ENCODE measurements at places on chromosomes 6 and 20. TPM values are rescaled to one million over a fixed set of nuclear protein-coding genes. Genes with fewer than 3 reads are reported as not detected.

Gene NRSN1
- not detected for total RNA-seq

Gene DEFB124
- not detected for total RNA-seq

DNA sequence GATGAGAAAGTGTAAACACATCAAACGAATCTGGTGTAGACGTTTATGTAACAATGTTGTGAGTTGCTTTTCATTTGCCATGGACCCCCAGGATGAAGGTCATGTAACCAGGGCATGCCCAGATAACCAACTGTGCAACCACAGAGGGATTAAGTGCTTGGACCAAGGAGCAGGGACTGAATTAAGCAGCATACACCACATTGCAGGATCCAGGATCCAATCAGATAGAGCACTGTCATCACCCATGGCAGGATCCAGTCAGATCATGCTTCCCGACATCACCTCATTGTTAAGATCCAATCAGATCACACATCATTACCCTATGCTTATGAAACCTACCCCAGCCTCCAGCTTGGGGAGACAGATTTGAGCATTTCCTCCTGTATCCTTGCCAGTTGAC, 74.3 kb upstream of the RCAN2 start:
- no peaks in the 10 kb centered on the region for H3K4me1 ChIP-seq
- DNase-seq, result no peak
- no peak overlapping the region for H3K4me3 ChIP-seq
- no peaks in the 10 kb centered on the region for H3K27me3 ChIP-seq

DNA sequence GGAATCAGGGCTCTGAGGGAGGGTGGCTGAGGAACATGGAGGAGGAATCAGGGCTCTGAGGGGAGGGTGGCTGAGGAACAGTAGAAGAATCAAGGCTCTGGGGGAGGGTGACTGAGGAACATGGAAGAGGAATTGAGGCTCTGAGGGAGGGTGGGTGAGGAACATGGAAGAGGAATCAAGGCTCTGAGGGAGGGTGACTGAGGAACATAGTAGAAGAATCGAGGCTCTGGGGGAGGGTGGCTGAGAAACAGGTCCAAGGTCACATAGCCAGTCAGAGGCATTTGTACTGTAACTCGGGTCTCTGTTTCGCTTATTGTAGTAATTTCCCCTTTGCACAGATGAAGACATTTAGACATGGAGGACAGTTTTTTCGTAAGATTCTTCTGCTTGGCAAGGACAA, 164.8 kb downstream of the SOBP start:
- H3K36me3 ChIP-seq, result no peaks in the 10 kb centered on the region
- H3K27me3 ChIP-seq, result no peaks in the 10 kb centered on the region
- no peak overlapping the region for H3K4me3 ChIP-seq
- H3K27ac ChIP-seq, result no peak overlapping the region
- H3K4me1 ChIP-seq, result peaks cover 8% of the 10 kb centered on the region

- H3K27me3 ChIP-seq, result no peaks in the 10 kb centered on the region
- no peak overlapping the region for H3K4me3 ChIP-seq
- H3K27ac ChIP-seq, result no peak overlapping the region
- DNase-seq, result no peak
- H3K4me1 ChIP-seq, result no peaks in the 10 kb centered on the region
Measured at GRCh38 chr6:2215342-2215741, 30.1 kb downstream of the GMDS start.

DNA sequence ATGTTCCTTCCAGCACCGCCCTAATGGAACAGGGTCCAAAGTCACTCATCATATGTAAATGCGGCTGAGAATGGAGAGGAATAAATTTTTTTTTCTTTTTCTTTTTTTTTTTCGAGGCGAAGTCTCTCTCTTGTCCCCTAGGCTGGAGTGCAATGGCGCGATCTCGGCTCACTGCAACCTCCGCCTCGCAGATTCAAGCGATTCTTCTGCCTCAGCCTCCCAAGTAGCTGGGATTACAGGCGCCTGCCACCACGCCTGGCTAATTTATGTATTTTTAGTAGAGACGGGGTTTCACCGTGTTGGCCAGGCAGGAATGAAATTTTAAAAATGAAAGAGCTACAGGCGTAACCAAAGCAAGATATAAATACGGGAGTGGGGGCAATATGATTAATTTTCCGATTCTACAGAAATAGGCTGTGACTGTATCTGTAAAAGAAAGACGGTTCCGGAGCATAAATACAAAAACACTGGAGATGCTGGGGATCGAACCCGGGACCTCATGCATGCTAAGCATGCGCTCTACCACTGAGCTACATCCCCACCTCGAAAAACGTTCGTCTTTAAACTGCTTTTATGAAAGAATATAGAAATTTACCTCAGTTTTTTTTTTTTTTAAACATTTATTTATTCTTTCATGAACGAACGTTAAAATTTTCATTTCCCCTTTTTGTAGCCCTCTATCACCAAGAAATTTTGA, 132.2 kb downstream of the GPX5 start:
- peaks cover 2% of the 10 kb centered on the region for H3K4me1 ChIP-seq
- H3K27me3 ChIP-seq, result peaks cover 17% of the 10 kb centered on the region
- DNase-seq, result peak; percentile 10
- H3K36me3 ChIP-seq, result no peaks in the 10 kb centered on the region
- H3K4me3 ChIP-seq, result peak overlapping the region; percentile 2

Gene TCP11
- not detected for total RNA-seq

Gene C6orf118
- not detected for total RNA-seq

DNA sequence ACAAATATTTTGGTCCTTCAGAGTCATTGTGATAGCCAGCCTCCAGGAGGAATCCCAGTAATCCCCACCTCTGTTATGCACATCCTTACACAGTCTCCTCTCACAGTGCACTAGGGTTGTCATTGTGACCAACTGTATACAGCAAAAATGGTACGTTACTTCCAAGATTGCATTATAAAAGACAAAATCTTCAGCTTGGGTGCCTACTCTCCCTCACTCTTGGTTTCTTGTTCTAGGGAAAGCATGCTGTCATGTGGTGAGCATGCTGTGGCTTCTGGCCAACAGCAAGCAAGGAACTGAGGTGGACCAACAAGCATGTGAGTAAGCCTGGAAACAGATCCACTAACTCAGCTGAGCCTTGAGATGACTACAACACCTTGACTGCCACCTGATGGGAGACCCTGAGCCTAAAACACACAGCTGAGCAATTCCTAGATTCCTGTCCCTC, 130.1 kb upstream of the DST start:
- DNase-seq, result no peak
- H3K4me3 ChIP-seq, result no peak overlapping the region
- no peaks in the 10 kb centered on the region for H3K36me3 ChIP-seq
- H3K4me1 ChIP-seq, result no peaks in the 10 kb centered on the region

- H3K27ac ChIP-seq, result no peak overlapping the region
- no peaks in the 10 kb centered on the region for H3K4me1 ChIP-seq
- H3K27me3 ChIP-seq, result no peaks in the 10 kb centered on the region
- no peaks in the 10 kb centered on the region for H3K36me3 ChIP-seq
Measured at GRCh38 chr6:10081957-10082356, 332.9 kb downstream of the TFAP2A start.

DNA sequence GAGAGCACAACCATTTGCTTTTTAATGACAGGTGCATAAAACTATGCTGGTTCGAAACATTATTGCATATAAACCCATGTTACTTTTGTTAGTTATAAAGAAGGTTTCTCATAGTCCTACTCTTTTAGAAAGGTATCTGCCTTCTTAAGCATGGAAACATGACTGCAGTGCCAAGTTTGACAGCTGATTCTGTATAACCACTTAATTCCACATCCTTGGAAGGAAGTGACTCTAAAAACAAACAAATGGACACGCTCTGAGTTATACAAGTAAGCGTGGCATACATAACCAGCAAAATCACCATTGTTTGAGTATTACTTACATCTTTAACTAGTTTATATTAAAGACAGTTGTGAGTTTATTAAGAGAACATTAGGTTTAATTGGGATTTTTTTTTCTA, 125.0 kb upstream of the HDGFL1 start:
- H3K36me3 ChIP-seq, result no peaks in the 10 kb centered on the region
- no peak overlapping the region for H3K4me3 ChIP-seq
- H3K27me3 ChIP-seq, result no peaks in the 10 kb centered on the region
- H3K4me1 ChIP-seq, result no peaks in the 10 kb centered on the region

- no peak for DNase-seq
- no peak overlapping the region for H3K4me3 ChIP-seq
- H3K36me3 ChIP-seq, result no peaks in the 10 kb centered on the region
Measured at GRCh38 chr6:72348926-72349325, 272.9 kb upstream of the KCNQ5 start.

DNA sequence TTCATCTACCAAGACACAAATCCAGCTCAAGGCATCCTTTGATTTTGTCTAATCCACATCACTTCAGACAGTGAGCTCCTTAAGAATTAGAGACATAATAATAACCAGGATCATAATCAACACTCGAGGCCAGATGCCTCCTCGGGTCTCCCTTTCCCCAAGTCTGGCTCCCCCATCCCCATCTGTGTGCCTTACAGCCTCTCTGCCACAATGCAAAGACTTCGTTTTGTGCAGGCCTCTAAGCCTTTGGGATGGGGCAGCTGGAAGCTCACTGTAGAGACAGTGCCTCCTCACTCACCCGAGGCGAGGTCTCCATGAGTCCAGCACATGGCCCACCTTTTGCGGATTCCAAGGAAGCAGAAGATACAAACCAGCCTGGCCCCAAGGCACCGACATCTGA, 30.3 kb downstream of the LRFN2 start:
- H3K27me3 ChIP-seq, result no peaks in the 10 kb centered on the region
- DNase-seq, result no peak
- no peak overlapping the region for H3K27ac ChIP-seq
- H3K4me3 ChIP-seq, result no peak overlapping the region

- no peak overlapping the region for H3K4me3 ChIP-seq
- peaks cover 18% of the 10 kb centered on the region for H3K4me1 ChIP-seq
- H3K27me3 ChIP-seq, result no peaks in the 10 kb centered on the region
- no peak for DNase-seq
Measured at GRCh38 chr6:284486-284885, 7.8 kb upstream of the DUSP22 start.

DNA sequence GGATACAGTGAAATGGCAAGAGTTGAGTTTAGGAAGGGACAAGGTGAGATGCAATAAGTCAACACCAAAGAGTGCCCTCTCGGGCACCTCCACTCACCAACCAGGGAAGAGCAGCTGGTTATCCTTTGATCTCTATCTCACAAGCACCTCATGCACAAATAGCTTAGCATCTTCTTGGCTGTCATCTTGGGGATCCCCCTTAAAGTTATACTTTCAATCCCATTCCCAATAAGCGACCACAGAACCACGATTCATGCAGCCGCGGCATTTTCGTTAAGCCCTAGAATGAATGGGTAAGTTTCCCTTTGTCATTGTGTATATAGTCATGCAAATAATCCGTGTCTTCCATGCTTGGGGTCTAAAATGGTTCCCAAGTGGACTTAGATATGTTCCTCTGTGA, 73.5 kb downstream of the ADTRP start:
- no peak overlapping the region for H3K27ac ChIP-seq
- no peaks in the 10 kb centered on the region for H3K36me3 ChIP-seq

Gene HLA-DPA1
- 29.6 TPM for total RNA-seq

GRCh38 chr6:69768664-69769063, 28.1 kb downstream of the LMBRD1 start:
- no peaks in the 10 kb centered on the region for H3K27me3 ChIP-seq
- no peak overlapping the region for H3K4me3 ChIP-seq
- H3K27ac ChIP-seq, result no peak overlapping the region
- DNase-seq, result no peak

Gene ZFP57
- total RNA-seq, result not detected

GRCh38 chr6:41286544-41287346, at the start of gene TREM1:
Gene TREM1 (minus strand): TSS chr6:41286682. CDS start chr6:41286655, 27 bp downstream.
- H3K27ac ChIP-seq, result no peak within 1 kb of the TSS
- H3K4me1 ChIP-seq, result no peaks in the 10 kb centered on the region
- H3K36me3 ChIP-seq, result no peaks in the 10 kb centered on the region
- peak; percentile 39 for DNase-seq
- peaks cover 10% of the 10 kb centered on the region for H3K27me3 ChIP-seq

GRCh38 chr6:15183979-15184378, 61.9 kb upstream of the JARID2 start:
- no peak overlapping the region for H3K27ac ChIP-seq
- DNase-seq, result no peak
- no peaks in the 10 kb centered on the region for H3K27me3 ChIP-seq
- no peaks in the 10 kb centered on the region for H3K36me3 ChIP-seq

Gene SIM1
- not detected for total RNA-seq

- H3K36me3 ChIP-seq, result no peaks in the 10 kb centered on the region
- peaks cover 6% of the 10 kb centered on the region for H3K27me3 ChIP-seq
- no peak overlapping the region for H3K27ac ChIP-seq
- DNase-seq, result no peak
Measured at GRCh38 chr20:49561256-49561655, 6.7 kb downstream of the PTGIS start.

DNA sequence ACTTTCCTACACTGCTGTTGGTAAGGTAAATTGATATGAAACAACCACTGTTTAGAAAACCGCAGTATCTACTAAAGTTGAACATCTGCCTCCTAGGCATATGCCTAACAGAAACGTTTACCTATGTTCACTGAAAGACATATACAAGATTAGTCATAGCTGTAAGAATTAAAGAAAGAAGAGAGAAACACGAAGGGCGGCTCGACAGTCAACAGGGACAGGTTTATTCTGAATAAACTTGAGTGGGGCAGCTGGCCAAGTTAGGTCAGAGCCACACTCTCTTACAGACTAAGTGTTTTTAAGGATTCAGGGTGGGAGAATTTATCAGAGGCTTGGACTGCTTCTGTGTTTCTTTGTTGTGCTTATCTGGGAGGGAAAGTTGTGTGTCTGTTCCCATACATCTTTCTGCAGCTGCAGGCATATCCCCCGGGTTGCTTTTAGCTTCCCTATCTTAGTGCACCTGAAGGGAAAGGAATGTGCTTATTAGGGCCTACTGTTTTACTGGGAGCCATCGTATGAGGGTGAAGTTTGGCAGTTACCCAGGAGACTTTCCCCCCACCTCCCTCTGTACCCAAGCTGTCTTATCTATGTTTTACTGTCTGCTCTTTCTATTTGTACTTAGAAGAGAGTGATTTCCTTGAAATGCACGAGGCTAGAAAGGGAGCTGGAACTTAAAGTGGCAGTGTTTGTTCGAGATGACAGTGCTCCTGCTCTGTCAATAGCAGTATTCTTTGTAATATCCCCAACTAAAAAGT, 20.4 kb downstream of the PROCR start:
- H3K4me3 ChIP-seq, result no peak overlapping the region
- H3K36me3 ChIP-seq, result no peaks in the 10 kb centered on the region
- no peak for DNase-seq
- no peaks in the 10 kb centered on the region for H3K27me3 ChIP-seq
- H3K27ac ChIP-seq, result no peak overlapping the region
- H3K4me1 ChIP-seq, result no peaks in the 10 kb centered on the region

DNA sequence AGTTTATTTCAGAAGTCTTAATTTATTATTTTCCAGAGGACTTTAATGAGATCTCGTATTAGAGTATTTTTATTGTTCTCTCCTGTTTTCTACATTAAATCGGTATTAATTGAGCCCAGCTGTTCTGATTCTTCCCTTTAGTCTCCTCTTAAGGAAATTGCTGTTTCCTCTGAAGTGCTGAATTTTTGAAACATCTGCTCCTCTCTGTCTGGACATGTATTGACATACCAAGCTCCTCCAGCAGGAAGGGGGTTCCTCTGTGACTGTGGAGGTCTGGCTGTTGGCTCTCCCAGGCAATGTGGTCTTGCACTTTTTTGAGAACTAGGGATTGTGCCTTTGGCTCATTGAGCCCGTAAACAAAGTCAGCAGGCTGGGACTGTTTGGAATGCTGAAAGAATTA, 74.9 kb downstream of the MAP3K4 start:
- no peaks in the 10 kb centered on the region for H3K36me3 ChIP-seq
- no peak for DNase-seq
- H3K27ac ChIP-seq, result no peak overlapping the region

GRCh38 chr6:48144021-48144420, 33.0 kb upstream of the PTCHD4 start:
- DNase-seq, result no peak
- no peak overlapping the region for H3K27ac ChIP-seq
- H3K36me3 ChIP-seq, result no peaks in the 10 kb centered on the region
- H3K4me1 ChIP-seq, result no peaks in the 10 kb centered on the region

Gene CD24
- 3.4 TPM for total RNA-seq

Gene GPLD1
- 1.5 TPM for total RNA-seq

Gene MAS1
- total RNA-seq, result not detected

Gene FLRT3
- total RNA-seq, result not detected
